ENCODE measurements at places on chromosomes 16 and 17.

DNA sequence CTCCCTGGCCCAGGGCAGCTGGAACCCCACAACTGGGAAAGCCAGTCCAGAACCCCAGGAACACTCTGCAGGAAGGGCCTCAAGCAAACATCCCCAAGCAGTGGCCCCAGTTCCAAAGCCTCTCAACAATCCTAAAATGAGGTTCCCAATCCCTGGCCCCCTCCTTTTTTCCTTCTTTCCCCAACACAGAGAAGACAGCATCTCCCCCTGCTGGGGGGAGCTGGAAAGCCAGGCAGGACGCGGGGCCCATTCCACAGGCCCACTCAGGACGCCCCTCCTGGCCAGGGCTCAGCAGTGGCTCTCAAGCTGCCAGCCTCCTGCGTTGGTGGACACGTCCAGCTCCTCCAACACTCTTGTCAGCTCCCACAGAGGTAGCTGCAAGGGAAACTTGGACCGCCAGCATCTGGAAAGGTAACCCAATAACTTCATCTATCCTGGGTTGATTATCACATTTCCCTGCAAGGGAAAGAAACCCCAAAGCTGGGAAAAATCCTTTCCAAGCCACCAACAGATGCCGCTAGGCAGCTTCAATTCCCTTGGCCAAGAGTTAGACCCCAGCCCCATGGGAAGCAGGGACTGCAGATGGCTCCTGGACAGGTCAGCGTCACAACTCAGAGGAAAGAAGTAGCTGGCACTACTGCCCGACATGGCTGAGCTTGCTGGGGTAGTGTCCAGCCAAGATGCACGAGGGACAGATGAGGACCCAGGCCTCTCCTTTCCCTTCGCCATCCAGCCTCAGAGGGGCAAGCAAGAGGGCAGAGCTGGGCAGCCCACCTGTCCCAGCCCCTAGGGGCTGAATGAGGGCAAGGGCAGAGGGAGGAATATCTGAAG is 7.6 kb downstream of the HDAC5 start:
- DNase-seq, result no peak

DNA sequence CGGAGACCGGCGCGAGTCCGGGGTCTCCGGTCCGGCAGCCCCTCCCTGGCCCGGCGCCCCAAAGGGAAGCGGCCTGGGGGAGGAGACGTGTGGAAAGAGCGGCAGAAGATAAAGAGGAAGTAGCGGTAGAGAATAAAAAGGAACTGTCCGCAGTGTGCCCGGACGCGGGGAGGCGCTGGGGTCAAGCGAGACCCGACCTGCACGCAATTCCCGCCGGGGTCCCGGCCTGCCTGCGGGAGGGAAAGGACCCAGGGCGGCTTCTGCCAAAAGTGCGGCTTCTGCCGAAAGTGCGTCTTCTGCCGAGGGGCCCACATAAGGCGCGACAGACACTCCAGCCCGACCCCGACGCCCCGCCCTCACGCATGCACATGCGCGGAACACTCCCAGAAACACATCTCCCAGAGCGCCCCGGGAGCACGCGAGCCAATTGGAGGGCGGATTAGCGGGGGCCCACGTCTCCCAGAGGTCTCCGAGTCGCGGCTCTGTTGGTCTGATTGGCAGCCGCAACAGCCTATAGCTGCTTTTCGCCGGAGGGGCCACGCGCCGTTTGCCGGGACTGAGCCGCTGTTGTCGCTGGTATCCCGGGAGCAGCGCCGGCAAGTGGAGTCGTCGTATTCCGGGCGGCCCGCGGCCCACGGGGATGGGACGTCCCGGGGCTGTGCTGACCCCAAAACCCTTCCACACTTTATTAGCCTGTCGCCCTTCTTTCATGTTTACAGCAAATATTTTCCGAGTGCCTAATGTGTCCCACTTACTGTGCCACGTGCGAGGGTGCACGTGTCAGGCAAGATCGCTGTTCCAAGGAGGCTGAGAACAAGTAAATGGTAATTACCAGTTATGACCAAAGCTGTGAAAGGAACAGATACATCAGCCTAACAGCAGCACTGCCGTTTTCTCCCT is 8.0 kb upstream of the MEFV start:
- peak; percentile 99 for DNase-seq

DNA sequence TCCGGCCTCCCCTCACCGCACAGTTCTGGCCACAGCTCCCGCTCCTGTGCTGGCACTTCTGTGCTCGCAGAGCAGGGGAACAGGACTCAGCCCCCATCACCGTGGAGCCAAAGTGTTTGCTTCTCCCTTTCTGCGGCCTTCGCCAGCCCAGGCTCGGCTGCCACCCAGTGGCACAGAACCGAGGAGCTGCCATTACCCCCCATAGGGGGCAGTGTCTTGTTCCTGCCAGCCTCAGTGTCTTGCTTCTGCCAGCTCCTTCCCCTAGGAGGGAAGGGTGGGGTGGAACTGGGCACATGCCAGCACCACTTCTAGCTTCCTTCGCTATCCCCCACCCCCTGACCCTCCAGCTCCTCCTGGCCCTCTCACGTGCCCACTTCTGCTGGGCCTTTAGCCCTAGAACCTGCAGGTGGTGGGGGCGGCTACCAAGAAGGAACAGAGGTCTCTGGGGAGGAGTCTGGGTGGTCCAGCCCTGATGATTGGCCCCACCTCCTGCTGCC is 645 bp upstream of the ELMO3 start:
- DNase-seq, result no peak

GRCh38 chr17:55652114-55652823 is 70.4 kb downstream of the TMEM100 start:
- DNase-seq, result no peak

GRCh38 chr16:86452451-86452850 is 57.9 kb upstream of the FOXF1 start:
- DNase-seq, result no peak

All from right hindlimb (tissue), 1 donor.